ENCODE measurements at places on chromosomes 12 and 14.

DNA sequence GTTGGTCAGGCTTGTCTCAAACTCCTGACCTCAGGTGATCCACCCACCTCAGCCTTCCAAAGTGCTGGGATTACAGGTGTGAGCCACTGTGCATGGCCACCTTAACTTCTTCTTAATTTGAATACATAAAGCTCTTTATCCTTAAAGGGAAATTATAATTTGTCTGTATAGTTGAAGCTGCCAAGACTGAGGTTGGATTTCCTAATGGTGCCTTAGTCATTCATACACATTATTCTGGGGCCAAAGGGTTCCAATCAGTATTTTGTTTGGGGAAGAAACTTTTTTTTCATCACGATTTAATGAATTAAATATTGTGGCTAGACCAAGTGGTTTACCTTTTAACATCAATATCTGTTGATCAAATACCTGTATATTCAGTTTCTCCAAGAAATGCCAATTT, 135.9 kb downstream of the SYT1 start:
- no peak for DNase-seq

DNA sequence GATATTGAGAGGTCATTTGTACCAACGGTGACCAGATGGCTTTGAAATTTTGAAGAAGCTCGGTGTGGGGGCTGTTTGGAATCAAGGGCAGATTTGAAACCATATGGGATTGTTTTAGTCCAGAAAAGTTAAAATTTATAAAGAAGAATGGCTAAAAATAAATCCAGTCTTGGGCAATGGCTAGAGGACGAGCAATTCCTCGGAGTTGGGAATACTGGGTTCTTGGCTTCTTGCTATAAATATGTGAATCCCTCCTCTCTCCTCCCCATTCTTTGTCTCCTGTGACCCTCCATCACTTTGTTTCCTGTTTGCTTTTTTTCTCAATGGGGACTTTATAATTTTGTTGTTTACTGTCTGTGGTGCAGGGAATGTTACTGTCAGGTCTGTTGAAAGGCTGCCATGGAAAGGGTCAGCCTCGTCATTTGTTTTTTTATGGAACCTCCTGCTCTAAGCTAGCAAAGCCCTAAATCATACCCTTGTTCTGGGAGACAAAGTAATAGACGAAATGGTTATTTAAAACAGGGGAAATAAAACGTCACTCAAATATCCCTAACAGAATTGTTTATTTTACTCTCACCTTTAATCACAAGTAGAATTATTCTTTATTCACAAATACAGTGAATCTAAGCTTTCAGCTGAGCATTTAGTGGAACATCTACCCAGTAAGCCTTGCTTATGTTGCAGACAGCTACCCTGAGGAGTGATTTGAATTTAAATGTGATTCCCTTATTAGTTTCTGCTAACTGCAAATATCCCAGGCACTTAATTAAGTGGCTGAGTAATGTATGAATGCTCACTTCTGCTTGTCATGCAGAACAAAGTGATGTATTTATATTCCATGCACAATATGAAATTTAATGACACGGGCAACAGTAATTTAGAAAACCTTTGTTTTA, 273.1 kb upstream of the NOVA1 start:
- no peak for DNase-seq

DNA sequence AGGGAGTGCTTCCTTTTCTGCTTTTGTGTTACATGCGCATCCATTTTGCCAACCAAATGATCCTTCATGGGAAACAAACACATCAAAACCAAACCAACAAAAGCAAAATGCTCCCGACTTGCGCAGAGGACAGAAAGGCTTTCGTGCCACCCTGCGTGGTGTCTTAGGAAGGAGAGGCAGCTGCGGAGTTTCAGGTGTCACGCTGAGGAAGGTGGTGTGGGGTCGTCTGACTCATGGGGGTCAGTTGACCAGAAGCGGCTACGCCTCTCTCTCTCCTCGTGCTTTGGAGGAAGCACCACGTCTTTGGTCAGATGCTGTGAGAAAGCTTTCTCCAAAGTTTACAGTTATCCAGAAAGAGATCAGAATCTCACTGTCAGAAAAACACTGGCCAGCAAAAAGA, 7.9 kb downstream of the EMP1 start:
- DNase-seq = no peak

DNA sequence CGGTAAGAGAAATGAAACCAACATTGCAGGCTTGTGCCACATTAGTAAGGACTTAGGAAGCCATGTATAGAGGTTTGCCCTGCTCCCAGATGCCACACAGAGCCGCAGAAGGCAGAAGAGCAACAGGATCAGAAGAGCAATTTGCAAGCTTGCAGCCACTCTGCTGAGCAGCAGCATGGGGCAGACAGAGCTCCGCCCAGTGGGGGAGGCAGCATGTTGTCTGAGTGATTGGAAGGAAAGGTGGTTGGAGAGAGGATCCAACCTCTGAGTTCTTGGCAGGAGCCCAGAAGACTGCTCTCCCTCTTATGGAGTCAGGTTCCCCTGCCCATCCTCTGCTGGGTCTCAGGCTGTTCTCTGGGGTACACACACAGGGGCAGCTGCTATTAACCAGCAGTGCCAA, 2.3 kb upstream of the KRT6A start:
- peak; percentile 19 for DNase-seq

GRCh38 chr14:97640031-97640430, 842.8 kb downstream of the VRK1 start:
- DNase-seq = no peak
